ENCODE measurements at places on chromosomes 16 and 17.

- no peak for DNase-seq
Observed at GRCh38 chr16:1311212-1311737, 1.8 kb downstream of the UBE2I start.

- no peak for DNase-seq
Observed at GRCh38 chr16:80824623-80825364, 20.4 kb upstream of the CDYL2 start.

DNA sequence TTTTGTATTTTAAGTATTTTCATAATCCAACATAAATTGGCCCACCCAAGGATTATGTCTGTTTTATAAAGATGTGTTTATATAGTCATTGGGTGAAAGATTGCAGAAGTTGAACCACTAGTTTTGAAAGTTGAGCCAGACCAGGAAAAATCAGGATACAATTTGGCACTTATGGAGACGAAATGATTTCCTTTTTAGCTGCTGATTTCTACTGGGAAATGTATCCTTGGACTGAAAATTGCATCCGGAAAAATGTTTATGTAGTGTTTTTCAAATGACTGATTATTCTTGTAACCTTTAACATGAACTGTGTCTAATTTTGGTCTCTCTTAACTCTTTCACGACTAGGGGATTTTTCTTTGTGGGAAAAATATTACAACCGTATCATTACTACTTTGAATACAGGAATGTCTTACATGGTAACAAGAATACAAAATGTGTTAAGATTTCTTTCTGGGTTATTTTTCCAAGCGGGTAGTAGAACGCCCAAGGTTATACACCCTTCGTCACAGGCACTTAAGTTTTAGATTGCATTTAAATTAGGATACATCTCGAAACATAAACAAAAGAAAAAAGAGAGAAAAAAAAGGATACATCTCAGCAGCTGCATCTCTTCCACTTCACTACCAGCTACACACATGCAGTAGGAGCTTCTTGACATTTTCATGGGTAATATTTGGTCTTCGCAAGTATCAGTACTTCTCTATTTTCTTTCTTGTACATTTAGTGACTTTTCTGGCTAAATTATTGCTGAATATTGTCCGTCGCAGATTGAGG is 273.0 kb upstream of the TBX2 start:
- no peak for DNase-seq

GRCh38 chr16:78718141-78718540 is 618.7 kb downstream of the WWOX start:
- DNase-seq, result no peak

DNA sequence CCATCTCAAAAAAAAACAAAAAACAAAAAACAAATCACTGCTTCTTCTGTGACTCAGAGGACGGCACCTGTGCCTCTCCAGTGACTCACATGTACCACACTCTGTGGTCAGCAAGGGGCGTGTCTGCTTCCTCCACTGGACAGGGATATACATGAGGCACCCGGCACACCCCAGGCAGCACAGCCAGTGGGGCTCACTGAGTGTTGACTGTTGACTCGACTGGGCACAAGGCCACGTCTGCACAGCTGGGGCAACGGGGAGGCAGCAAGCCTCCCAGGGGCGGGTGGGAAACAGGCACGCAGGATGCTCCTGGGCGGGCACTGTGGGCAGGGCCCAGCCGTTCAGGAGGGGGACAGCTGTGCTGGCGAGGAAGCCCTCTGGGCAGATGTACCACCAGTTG is 64.1 kb downstream of the TIMM22 start:
- no peak for DNase-seq

- DNase-seq, result no peak
Observed at GRCh38 chr16:11946433-11946832, 4.6 kb upstream of the NPIPB2 start.

DNA sequence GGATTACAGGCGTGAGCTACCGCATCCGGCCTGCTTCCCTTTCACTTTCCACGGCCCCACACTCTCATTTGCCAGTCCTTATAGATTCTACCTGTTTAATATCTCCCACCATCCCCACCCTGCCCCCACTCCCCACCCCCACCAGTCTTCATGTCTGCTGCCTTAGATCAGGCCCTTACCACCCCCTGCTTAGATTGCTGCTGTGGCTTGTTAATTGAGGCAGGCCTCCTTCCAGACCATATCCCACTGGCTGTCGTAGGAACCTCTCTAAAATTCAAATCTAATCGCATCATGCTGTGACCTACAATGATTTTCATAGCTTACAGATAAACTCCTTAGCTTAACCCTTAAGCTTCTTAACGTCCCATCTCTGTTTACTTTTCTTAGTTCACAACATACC is 4.9 kb downstream of the IQCK start:
- DNase-seq, result no peak

DNA sequence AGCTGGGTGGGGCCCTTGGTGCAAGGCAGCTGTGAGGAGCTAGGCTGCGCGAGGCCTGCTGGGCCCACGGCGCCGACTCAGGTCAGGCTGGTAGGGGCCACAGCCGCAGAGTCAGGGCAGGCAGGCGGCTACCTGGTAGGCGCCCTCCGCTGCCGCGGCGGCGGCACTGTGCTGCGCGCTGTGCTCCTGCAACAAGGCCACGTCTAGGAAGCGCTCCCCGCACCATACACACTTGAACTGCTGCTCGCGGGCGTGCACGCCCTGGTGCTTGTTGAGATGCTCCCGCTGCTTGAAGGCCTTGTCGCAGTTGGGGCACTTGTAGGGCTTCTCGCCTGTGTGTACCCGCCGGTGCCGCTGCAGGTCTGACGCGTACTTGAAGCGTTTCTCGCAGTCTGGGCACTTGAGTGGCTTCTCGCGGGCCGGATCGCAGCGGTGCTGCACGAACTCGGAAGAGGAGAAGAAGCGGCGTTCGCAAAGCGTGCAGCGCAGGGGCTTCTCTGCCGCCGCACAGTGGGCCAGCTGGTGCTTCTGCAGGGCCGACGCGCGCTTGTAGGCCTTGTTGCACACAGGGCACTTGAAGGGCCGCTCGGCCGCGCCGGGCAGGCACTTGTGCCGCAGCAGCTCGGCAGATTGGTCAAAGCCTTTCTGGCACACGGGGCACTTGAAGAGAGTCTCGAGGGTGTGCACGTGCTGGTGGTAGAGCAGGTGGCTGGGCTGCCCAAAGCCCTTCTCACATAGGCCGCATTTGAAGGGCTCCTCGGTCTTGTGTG is 3.9 kb downstream of the ZNF319 start:
- no peak for DNase-seq

DNA sequence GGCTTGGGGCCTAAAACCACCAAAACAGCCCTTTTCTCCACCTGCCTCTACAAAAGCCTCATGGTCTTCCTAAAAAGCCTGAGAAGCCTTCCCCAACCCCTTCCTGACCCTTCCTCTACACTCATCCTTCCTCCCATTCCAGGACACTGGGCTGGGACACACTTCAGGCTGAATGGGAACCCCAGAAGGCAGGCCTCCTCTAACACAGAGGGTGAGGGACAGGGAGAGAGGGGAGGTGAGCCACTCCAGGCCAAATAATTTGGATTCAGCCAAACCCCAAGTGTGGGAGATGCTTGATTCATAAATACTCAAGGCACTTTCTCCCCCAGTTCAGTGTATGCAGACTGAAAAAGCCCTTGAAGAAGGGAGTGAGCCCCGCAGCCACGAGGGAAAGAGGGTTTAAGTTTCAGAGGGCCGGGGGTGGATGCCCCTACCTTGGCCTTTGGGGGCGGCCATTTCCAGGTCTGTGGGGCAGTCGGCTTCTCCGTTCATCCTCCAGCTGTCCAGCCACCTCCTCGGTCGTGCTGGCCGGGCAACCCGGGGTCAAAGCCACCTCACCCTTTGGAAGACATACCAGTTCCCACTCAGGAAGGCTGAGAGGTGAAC is 1.6 kb downstream of the UBTF start:
- DNase-seq, result no peak

DNA sequence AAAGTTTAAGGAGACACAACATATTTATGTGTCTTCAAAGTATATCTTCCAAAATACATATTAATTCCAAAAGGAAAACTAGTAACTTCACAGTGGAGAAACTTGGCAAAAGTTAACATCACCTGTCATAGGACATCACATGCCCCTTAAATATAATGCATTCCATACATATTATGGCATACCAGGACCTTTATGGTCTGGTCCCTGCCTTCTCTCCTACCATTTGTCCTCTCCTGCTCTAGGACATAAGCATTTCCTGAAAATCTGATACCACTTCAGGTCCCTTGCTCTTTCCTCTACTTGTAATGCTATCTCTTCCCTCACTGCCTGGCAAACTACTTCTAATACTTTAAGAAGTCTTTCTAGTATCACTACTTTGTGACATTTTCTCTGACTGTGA is 168.1 kb upstream of the RBL2 start:
- no peak for DNase-seq
